ENCODE measurements at places on chromosomes 5 and 9.

DNA sequence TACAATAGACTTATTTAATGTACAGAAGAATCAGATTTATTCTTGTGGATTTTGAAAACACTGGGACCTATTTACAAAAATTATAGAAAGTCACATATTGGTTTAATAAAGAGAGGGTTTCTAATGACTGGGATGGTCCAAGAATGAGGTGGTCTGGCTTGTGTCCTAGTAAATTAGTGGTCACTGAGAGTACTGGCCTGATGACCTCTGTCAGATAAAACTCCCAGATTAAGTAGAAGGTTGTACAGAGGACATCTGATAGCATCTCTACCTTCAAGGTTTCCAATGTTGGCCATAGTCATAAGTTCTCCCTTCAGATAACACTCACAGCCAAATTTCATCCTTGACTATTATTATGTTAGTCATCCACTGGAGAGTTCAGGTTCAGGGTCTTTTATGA is 692.9 kb downstream of the MTRR start:
- no peak for DNase-seq

DNA sequence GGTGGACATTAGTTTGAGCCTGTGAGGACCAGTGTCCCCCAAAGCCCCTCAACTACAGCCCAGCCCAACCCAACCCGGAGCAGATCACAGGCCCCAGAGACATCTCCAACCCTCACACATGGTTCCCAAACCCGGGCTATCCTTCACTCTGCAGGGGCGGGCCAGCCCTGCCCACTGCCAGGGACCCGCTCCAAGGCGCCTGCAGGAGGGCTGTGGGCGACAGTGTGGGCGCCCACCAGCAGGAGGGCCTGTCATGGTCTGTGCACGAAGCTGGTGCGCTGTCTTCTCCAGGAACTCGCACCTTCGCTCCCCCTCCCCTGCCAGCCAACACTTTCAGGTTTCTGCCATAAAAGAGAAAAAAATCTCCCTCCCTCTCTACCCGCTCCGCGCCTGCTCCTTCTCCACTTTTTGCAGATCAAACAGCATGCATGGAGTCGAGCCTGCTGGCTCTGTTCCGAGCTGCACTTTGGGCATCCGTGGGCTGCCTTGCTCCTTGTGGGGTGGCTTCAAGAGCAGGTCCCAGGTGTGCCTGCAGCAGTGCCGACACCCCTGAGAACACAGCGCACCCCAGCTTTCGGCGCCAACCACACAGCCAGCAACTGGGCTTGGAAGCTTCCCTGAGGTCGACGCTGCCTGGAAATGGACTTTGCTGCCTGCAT is 133.7 kb upstream of the PPP1R26 start:
- DNase-seq, result no peak

GRCh38 chr5:90356622-90357021 is 52.9 kb downstream of the CETN3 start:
- DNase-seq, result no peak

DNA sequence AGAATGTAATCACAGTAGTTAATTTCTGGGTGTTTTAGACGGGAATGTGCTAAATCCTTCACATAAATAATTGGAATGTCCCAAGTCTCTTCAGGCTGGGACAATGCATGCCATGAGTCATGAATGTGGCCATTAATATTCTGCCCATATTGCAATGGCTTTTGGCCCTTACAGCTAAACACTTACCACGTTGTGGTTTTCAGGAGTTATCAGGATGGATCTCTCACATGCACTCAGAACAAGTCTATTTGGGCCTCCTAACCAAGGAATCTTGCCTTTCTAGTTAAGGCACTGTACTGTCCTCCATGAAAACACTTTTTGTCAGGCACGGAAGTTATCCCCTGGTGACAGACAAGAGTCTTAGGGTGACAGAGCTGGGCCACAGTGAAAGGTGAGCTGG is 32.7 kb downstream of the PKD2L2 start:
- DNase-seq, result no peak

DNA sequence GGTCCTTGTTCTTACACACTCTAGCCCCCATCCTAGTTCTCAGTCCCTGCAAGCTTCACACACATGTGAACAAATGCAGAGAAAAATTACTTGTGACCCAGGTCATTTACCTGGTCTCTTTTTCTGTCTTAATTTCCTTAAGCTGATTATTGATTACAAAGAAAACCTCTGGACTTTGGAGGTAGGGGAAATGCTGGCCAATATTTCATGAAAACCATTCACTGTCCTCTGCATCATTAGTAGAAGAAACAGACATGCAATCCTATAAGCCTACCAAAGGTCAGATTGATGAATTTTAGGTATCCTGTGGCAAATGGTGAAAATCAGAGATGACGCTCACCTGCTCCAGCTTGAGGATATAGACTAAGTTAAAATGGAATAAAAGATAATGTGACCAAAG is 366.8 kb downstream of the ARRDC3 start:
- DNase-seq, result no peak

GRCh38 chr9:89524963-89525362 is 27.1 kb upstream of the SEMA4D start:
- DNase-seq, result no peak

DNA sequence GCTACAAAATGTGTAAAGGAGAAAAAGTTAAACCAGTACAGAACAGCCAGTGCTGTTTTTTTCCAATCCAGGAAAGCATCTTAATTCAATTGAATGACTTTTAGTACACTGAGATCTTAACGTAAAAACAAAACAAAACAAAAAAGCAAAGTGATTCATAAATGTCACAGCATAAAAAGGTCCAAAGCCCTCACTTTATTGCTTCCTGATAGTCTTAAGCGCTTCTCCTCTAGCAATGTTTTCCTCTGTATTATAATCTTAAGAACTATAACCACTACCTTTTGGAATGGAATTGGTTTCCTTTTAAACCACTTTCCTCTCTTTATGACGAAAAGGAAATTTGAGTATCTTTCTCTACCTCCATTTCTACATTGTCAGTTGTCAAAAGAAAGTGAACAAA is 91.4 kb downstream of the SEMA5A start:
- no peak for DNase-seq

GRCh38 chr5:173646692-173647091 is 30.2 kb upstream of the BOD1 start:
- DNase-seq, result no peak

- no peak for DNase-seq
Observed at GRCh38 chr9:5416953-5417352, 20.8 kb downstream of the PLGRKT start.

- no peak for DNase-seq
Observed at GRCh38 chr5:144131261-144131660, 39.2 kb downstream of the YIPF5 start.

GRCh38 chr9:97906236-97906831 is 16.0 kb downstream of the TRMO start:
- no peak for DNase-seq

DNA sequence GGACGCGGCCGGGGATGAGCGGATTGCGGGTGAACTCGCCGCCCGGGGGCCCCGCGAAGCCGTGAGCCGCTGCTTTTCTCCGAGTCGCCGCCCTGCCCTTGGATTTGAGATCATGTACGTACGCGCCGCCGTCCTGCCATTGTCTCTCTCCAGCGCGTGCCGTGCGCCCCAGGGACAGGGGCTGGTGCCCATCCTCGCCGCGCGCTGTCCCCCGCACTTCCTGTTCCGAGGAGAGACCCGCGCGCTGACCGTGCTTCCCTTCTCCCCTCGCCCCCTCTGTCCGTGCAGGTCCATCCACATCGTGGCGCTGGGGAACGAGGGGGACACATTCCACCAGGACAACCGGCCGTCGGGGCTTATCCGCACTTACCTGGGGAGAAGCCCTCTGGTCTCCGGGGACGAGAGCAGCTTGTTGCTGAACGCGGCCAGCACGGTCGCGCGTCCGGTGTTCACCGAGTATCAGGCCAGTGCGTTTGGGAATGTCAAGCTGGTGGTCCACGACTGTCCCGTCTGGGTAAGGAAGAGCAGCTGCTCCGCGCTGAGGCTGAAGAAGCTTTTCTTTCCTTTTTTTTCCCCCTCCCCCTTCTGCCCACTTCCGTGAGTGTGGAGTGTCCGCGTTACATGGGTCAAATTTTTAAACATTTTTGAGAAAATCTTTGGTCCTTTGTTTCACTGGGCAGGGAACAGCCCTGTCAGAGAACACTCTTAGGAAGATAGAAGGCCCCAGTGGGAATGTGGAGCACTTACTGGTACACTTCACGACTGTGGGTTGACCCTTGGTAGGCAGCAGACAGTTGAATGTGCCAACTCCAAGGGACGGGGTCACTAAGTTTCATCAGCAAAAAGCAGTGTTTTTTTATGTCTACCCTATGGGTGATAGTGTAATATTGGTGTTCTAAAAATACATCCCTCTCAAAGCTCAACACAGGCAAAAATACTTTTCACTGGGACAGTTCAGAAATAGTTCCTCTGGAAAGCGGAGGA is 727 bp downstream of the RHOBTB3 start:
- no peak for DNase-seq

DNA sequence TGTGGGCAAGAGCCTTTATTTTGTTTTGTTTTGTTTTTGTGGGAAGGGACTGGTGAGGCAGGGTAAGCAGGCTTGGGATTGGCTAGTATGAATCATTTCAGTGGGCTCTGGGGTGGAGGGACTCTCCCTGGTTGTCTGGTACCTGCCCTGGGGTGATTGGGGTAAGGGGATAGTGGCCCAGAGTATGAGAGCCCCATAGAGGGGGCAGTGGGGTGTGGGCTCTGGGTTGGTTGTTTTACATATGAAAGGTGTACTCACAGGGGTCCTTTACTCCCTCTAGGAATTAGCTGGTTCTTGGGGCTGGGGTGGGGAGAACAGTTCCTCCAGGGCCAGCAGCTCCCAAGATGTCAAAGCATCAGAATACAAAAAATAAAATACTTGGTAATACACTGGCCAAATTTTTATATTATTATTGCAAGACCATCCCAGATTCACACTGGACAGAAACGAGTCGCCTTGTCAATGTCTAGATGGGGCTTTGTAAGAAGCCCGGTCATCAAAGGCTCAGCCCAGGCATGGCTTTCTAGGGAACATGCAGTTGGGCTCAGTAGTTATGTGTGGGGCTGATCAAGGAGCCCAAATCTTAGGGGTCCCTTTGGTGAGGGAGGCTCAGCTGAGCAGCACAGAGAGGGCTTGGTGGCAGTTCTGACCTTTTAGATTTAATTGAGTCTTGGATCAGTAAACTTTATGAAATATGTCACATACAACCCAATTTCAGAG is 190.5 kb downstream of the NXNL2 start:
- no peak for DNase-seq

DNA sequence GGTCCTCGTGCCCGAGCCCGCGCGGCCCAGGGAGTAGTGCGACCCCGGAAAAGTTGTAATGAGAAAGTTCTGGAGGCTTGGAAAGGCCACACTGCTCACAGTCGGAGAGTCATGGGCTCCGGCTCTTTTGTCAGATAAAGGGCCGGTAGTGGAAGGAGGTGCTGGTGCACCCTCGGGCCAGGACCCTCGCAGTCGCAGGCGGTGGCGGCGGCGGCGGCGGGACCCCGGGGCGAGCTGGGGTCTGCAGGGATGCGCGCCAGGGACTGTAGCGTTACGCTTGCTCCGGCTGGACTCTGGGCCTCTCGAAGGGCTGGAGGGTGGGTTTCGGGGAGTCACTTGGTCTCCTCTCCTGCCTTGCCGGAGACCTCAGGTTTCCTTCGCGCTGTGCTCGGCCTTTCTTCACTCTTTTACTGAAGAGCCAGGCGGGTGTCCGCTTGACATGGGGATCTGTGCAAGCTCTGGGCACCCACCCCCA is 1.5 kb downstream of the RORB start:
- no peak for DNase-seq

- DNase-seq, result no peak
Observed at GRCh38 chr5:132364319-132364718, 5.2 kb upstream of the SLC22A5 start.

All from stimulated activated CD4-positive, alpha-beta T cell treated with anti-CD3 and anti-CD28 coated beads, Interleukin-15, amount 100 ng/mL, for 48 hours (primary cell).